ENCODE measurements at places on chromosomes 11 and 22.

GRCh38 chr11:87059596-87060390 is 22.1 kb downstream of the TMEM135 start:
- DNase-seq: no peak

DNA sequence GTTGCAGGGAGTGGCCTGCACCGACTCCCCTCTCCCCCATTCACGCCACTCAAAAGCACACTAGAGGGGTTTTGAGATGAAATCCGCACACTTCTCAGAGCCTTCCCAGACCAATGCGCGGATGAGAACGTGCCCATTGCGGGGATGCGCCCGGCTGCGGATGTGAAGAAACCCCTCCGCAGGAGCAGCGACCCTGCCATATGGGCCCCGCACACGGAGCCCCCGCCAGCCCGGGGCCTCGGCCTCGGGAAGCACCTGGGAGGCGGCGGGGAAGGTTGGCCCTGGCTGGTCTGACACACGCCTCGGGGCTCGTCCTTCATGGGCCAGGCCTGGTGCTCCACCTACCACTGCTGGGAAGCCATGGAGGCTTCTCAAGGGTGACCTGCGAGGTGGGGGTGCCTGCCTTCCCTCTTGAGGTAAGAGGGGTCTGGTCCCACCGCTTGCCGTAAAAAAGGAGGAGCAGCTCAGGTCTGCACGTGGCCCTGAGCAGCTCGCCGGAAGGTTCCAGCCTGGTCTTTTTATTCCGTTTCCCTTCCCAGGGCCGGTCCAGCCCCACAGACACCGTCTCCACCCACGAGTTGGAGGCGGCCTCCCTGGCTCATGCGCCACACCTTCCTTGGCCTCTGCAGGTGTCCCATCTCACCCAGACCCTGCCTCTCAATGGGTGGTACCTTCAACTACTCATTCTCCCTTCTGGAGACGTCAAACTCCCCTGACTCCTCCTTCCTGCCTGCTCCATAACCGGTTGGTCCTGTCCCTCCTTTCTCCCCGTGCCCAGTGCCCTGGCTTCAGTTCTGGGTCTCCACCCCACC is 39.4 kb downstream of the TRMU start:
- no peak for DNase-seq

GRCh38 chr11:20563866-20564265 is 35.5 kb upstream of the SLC6A5 start:
- no peak for DNase-seq

GRCh38 chr22:43296276-43296902 is 46.8 kb downstream of the SCUBE1 start:
- DNase-seq: no peak

DNA sequence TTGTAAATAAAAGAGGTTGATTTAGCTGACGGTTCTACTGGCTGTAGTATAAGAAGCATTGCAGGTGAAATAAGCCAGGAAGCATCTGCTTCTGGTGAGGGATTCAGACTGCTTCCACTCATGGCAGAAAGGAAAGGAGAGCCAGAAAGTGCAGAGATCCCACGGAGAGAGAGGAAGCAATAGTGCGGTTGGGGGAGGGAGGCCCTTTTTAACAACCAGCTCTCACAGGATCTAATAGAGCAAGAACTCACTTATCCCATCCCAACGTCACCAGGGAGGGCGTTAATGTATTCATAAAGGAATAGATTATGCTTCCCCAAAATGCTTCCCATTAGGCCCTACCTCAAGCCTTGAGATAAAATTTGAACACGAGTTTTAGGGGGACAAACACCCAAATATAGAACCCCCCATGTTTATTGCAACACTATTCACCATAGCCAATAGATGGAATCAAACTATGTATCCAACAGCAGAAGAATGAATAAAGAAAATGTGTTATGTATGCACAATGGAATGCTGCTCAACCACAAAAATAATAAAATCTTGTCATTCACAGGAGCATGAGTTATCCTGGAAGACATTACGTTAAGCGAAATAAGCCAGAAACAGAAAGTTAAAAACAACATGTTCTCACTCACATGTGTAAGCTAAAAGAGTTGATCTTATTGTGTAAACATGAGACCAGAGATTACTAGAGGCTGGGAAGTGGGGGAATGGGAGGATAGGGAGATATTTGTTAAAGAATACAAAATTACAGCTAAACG is 908.3 kb upstream of the ANO3 start:
- DNase-seq: no peak

GRCh38 chr11:132123854-132124835 is 753.7 kb downstream of the NTM start:
- DNase-seq: no peak

GRCh38 chr11:133531971-133532651 is at the start of gene OPCML:
TSS of gene OPCML (minus strand) at chr11:133532501.
- DNase-seq: no peak

DNA sequence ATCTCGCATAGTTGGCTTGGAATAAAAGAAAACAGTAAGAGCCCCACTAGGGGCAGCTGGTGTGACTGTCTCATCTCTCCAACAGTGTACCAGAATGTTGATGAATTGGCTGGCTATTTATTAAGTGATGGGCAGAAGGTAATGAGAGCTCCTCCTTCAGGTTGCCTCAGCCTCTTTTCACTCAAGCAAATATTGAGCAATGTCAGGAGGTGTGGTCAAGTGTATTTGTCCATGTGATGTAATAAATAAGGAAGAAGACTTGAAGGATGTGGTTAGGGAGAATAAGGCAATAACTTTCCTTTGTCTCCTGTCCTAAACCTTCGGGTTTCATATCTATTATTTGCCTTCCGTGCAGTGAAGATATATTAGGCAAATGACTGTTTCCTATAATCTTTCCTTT is at the start of gene TCN1:
TSS of gene TCN1 (minus strand) at position 91 of the 400 bp plus-strand sequence. CDS start at position 74, 17 bp downstream.
- no peak for DNase-seq

DNA sequence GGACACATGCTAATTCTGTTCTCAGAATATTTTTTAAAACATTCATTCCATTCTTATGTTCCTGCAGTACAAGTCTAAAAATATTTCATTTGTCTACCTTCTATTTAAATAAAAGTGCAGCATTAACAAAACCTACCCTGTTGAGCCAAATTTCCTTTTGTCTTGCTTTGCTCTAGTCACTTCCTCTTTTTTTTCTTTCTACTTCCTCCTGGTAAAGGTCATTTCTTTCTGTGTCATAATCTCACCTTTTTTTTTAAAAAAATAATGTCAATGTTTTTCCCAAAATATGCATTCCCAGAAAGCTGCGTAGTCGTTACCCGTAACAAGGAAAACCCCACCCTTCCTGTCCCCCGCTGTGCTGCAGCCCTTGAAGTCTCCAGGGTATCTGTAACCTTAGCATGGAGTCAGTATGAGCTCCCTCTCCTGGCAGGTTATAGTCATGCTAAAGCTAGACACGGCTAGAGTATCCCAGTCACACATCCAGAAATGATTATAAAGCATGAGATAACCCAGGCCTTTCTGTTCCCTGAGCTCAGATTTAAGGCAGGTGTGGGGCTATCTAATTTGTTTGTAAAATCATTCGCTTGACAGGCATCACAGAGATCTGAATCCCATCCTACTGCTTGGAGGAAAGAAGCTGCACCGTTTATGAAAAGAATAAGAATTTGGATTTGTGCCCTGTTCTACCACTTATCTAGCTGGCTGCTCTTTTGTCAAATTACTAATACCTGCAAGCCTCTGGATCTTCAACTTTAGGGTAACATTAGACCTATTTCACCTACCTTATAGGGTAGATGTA is 51.1 kb upstream of the EED start:
- peak; percentile 55 for DNase-seq

- DNase-seq: no peak
These were observed 9.7 kb upstream of the APOL4 start for GRCh38 chr22:36211237-36211861.

GRCh38 chr11:92804388-92804966 is 165.0 kb upstream of the MTNR1B start:
- DNase-seq: no peak

DNA sequence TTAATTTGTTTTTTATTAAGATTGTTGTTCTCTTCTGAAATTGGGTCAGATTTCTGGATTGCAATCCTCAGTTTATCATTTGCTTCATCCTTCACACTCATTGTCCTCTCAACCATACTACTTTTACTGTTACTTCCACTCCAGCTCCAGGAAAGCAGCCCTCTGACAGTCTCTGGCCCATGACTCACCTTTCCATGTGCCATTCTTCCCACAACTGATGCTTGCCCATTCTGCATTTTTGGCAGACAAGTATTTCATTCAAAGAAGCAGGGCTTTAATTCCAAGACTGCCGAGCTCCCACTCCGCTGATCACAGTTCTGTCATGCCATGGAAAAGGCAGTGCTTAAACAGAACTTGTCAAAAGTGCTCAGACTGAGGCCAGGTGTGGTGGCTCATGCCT is 139.2 kb downstream of the WNT11 start:
- DNase-seq: no peak

DNA sequence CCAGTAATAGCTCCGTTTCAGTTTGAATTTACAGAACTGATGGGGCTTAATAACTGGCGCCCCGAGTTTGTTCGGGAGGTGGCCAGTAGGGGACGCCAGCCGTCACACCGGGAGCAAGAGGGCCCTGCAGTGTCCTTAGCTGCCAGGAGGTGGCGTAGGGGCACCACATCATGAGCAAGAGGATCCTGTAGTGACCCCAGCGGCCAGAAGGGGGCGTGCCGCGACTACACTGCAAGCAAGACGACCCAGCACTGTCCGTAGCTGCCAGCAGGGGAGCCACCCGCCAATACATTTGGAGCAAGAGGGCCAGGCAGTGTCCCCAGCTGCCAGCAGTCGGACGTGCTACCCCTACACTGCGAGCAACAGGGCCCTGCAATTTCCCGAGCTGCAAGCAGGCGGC is 663.7 kb upstream of the B3GAT1 start:
- DNase-seq: peak; percentile 14

DNA sequence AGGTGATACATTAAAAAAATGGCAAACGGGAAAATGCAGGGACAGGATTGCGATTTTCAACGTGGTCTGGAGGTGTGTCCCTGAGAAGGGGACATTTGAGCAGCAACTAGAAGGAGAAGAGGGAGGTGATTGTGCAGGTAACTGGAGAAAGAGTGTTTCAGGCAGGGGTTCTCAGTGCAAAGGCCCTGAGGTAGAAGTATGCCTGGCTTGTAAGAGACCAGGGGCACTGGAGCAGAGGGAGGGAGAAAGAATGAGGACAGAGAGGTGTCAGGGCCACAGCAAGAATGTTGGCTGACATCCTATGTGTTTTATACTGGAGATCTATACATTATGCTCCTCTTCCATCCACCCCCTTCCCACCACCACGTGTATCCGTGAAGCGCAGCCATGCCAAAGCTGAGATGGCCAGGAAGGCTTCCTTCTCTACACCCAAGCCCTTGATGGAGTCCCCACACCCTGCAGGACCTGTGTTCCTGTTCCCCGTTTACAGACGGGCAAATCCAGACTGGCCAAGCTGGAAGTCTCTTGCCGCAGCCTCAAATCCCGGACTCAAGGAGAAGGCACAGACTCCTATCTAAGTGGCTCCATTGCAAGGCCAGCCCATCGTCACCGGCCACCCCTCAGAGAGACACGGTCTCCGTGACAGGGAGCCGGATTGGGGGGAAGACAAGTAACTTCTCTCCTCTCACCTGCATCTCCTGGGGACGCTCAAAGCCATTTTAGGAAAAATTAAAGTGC is 416.1 kb downstream of the MN1 start:
- no peak for DNase-seq

- no peak for DNase-seq
These were observed 8.8 kb downstream of the FOXR1 start for GRCh38 chr11:118980191-118980881.

GRCh38 chr11:57302489-57302888 is 22.3 kb downstream of the TNKS1BP1 start:
- no peak for DNase-seq

DNA sequence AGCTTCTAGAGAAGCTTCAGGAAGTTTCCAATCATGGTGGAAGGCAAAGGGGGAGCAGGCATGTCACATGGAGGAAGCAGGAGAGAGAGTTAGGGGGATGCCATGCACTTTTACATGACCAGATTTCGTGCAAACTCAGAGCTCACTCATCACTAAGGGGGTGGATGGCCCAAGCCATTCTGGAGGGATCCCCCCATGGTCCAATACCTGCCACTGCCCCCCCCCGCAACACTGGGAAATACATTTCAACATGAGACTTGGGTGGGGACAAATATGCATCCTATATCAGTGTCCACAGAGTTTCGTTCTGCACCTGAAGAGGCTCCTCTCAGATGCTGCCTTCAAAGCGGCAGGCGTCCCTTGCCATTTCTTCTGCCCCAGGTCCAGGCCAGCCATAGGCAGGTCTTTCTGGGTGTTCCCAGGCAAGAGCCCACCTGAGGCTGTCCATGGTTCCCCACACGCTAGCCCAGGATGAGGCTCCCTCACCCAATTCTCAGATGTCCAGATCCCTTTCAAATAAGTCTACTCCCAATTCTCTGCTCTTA is 1344.3 kb downstream of the TBC1D22A start:
- no peak for DNase-seq

- DNase-seq: no peak
These were observed 49.8 kb downstream of the PACSIN2 start for GRCh38 chr22:42964994-42965699.

DNA sequence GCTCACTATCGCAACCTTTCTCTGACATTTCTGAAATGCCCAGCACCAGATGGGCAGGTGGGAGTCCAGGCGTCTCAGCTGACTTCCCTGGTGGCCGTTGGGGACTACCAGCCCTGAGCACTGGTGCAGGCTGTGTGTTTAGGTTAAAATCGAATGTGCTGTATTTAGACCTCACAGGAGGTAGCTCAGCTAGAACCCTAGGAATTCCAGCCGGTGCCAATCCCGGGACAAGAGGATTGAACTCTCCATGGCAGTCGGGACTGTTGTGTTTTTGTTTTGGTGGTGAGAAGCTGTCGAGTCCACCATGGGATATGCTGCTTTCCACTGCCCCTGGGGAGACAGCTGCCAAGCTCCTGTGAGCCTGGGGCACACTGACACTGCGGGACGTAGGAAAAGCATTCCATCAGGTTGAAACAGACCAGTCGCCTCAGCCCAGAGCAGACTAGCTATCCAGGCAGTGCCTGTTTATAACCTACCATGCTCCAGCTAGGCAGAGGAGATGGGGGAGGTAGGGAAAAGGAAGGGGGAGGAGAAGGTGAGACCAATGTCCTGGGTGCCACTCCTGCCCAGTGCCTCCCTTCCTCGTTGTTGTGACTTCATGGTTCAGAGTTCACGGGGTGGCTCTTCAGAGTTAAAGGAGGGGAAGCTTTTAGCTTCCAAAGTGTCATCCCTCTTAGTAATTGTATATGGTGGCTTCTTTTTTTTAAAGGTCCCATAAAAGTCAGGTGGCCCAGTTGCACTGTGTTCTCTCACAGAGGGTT is 53.0 kb downstream of the MICAL2 start:
- no peak for DNase-seq

- DNase-seq: no peak
These were observed 37.7 kb upstream of the RFPL3 start for GRCh38 chr22:32319861-32320406.

DNA sequence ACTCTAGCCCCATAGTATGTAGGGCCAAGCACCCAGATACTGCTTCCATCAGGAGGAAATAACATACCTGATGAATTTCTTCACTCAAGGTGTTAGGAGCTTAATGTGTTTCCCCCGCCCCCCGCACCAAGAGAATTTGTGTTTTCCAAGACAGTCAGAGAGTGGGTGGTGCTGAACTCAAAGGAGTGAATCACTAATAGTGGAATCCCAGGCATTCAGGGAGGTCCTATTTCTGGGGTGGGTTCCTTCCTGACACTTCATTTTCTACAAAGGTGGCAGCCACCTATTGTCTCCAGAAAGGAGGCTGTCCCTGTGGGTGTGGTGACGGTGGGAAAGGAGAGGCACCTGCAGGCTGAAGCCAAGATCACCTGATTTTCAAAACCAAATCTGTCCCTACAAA is 50.8 kb upstream of the ELF5 start:
- no peak for DNase-seq
